Testis (tissue), 5 donors: ENCODE measurements at places on chromosomes 11 and 22. TPM values are rescaled to one million over a fixed set of nuclear protein-coding genes. Genes with fewer than 3 reads are reported as not detected.

The OVOL1 gene
- 72.4 TPM for polyA plus RNA-seq

The CDK2AP2 gene
- polyA plus RNA-seq, result 20.9 TPM

The PRR33 gene
- polyA plus RNA-seq, result not detected

The PDXP gene
- polyA plus RNA-seq, result 51.9 TPM

The IMMP1L gene
- polyA plus RNA-seq, result 37.6 TPM

The IGHMBP2 gene
- polyA plus RNA-seq, result 68.9 TPM

The OR8G1 gene
- polyA plus RNA-seq, result 0.29 TPM

The OR51B5 gene
- polyA plus RNA-seq, result 0.78 TPM

The KBTBD3 gene
- 15.6 TPM for polyA plus RNA-seq

The SCO2 gene
- polyA plus RNA-seq, result 1.8 TPM

The SHANK2 gene
- 4.3 TPM for polyA plus RNA-seq

The FERMT3 gene
- polyA plus RNA-seq, result 10.9 TPM

The NPAS4 gene
- polyA plus RNA-seq, result 0.09 TPM

The ZP1 gene
- 11.2 TPM for polyA plus RNA-seq

The PDE2A gene
- polyA plus RNA-seq, result 14.1 TPM
